ENCODE measurements at places on chromosomes 12 and 14.

DNA sequence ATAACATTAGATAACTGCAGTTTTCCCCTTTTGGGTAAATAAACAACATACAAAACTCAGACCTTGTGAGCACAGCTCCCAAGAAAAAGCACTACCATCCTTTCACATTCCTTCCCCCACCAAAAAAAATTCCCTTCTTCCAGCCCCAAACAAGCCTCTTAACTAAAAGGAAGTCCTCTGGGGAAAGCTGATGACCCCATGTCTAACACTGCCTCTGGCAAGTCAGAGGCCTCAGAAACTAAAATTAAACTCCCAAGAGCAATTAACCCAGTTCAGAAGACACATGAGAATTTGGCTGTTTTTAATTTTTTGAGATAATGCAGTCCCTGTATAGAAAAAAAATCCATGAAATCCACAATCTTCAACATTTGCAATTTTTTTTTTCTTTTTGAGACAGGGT, 127.7 kb downstream of the SPTSSA start:
- no peak for DNase-seq

DNA sequence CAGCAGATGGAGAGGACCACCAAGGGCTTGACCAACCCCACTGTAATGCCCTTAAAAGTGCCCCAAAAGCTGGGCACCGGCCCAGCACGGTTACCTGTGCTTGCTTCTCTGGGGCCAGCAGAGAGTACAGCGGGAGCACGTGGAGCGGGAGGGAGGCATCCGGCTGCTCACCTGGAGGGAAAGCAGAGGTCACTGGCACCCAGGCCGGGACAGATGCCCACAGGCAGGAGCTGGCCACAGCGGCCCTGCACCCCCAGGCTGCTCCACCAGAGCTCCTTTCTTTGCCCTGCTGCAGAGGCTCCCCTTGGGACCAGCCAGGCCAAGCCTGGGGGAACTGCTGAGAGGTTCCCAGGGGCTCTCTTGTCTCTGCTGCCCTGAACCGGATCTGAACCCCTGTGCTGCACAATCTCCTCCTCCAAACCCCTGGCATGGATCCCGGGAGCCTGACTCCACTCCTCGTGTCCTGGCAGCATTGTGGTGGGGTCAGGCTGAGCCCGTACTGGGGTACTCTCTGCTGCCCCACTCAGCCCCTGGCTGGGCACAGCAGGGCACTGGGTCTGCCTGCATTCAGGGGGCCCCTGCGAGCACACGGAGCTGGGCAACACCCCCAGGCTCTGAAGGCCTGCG, 24.0 kb downstream of the DHX37 start:
- DNase-seq, result no peak

GRCh38 chr14:35366056-35366451, 38.5 kb downstream of the NFKBIA start:
- no peak for DNase-seq

DNA sequence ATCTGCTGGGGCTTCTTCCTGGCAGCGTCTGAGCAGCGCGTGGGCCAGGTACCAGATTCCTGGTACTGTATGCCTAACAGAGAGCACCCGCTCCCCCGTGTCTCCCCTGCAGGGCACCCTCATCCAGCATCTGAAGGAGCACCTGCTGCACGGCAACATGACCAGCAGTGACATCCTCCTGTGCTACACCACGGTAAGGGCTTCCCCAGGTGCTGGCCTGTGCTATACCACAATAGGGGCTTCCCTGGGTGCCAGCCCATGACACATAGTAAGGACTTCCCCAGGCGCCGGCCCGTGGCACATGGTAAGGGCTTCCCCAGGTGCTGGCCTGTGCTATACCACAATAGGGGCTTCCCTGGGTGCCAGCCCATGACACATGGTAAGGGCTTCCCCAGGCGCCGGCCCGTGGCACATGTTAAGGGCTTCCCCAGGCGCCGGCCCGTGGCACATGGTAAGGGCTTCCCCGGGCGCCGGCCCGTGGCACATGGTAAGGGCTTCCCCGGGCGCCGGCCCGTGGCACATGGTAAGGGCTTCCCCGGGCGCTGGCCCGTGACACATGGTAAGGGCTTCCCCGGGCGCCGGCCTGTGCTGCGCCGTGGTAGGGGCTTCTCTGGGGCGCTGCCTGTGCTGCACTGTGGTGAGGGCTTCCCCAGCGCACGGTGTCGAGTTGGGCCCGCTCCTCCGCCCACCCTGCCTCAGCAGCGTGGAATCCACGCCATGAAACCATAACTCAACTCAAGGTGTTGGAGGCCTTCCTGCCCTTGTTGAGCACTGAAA, 49.3 kb downstream of the AACS start:
- no peak for DNase-seq

- no peak for DNase-seq
These were observed 285.8 kb downstream of the NRXN3 start for GRCh38 chr14:78455896-78456435.

DNA sequence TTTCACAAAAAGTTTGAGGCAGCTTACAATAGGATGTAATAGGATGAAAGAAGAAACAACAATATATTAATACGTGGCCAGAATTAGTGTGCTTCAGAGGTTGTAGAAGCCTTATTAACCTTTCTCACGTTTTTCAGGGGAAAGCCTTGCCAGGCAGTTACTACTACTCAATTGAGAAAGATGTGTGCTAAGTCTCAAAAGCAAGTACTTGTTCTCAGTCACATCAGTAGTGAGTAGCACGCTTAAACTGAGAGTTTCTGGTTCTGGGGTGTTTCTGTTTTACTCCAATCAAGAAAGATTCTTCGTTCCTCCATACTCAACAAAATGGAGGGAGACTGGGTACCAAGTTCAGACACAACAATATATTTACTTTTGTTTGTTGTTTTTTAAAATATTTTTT, 38.7 kb downstream of the KLC1 start:
- DNase-seq, result no peak

GRCh38 chr14:47442211-47442610, 233.2 kb downstream of the MDGA2 start:
- DNase-seq, result no peak

GRCh38 chr14:52089218-52089617, 20.4 kb upstream of the NID2 start:
- no peak for DNase-seq

DNA sequence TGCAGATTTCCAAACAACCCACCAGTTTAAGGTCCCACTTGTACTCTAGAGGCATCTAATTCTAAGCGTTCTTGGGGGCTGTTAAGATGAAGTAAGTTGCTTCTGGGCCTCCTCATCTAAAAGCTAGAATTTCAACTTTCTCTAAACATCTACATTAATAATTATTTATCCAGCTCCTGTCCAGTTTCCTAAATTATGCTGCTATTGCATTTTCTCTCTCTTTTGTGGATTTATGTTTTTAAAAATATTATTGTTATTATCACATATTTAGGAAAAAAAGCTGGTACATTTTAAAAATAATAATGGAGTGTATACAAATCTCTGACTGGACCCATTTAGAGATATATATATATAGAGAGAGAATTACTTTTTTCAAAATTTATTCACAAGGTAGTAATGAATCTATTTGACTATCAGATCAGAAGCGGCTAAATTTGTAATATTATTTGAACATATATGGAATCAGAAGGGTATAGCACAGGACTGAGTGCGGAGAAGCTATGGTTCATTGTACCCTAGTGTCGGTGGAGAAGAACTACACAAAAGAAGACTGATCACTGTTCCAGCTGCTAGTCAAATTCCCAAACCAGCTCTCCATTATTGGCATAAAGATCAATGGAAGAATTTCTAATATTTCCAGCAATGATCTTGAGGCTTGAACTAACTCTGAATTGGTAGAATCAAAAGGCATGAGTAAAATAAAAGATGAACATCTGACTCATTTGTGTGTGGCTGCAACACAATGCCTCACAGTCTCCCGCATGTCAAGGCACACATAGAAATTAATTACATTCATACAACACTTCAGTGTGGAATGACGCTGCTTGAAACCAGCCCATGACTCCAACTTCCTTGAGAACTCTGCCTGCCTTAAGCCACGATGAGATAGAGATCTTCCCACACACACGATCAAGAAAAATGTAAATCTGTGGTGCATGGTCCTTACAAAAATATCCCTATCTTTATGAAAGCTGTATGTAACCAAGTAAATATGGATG, 433.4 kb upstream of the OR4E1 start:
- DNase-seq, result no peak

DNA sequence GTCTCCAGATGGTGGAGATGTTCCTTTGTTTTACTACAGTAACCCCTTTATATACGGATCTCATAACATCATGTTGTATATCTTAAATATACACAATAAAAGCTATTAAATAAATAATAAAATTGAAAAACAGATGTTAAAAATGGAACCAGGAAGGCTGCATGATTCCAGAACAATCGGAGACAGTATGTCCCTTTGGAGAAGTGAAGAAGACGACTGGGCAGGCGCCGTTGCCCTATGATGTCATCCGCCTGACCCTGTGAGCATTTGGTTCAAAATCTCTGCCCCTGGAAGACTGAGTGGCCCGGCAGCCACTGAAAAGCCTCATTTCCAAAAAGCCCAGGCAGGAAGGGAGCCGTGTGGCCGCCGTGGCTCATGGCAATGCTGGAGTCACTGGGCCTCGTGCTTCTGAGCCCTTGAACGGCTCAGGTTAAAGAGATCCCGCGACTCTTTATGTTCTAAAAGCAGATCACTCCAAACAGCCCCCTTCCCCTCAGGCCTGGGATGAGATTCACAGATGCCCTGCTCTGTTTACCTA, 30.8 kb downstream of the RIMBP2 start:
- no peak for DNase-seq

DNA sequence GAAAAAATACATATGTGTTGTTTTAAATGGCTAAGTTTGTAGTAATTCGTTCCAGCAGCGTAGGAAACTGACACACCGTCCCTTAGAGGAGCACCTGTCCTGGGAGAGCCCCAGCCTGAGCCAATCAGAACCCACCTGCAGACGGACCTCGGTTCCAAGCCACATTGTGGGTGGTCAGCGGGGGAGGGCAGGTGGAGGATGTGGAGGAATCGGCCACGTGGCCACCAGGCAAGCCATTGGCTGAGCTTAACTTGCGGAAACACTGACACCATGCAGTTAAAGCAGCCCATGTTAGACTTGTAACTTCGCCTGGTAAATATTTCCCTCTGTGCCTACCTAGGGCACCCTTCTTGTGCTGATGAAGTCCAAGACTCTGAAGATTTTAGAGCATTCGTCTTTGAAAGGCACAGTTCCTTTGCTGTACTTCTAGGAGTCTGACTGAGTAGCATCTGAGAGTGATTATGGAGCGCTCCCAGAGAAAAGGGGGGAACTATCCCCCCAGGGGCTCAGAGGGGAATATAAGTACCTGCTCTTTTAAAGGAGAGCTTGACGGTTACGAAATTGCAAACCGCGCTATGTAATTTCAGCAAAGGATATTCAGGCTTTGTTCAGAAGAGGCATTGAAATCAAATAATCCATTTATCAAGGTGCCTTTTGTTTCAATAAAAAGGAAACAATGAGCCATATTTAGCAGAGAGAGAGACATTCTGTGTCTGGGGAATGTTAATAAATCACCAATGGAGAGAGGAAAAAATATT, 135.7 kb downstream of the TMEM132C start:
- DNase-seq, result no peak

GRCh38 chr12:48816143-48816854, 2.0 kb upstream of the CACNB3 start:
- DNase-seq, result peak; percentile 26

DNA sequence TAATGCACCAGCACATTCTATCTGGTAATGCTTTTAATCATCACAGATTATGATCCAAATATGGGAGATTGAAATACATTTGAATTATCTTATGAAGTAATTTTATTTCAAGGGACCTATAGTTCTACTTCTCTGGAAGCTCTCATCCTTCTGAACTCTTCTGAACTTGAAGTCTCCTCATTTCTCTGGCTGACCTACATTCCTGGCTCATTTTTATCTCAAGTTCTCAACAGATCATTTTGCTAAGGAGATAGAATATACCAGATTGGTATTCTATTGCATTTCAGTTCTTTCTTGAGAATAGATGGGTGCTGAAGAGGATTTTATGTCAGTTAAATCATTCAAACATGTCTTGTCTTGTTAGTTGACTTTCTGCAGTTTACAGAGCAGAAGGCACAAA, 7.9 kb downstream of the HMGA2 start:
- DNase-seq, result no peak

DNA sequence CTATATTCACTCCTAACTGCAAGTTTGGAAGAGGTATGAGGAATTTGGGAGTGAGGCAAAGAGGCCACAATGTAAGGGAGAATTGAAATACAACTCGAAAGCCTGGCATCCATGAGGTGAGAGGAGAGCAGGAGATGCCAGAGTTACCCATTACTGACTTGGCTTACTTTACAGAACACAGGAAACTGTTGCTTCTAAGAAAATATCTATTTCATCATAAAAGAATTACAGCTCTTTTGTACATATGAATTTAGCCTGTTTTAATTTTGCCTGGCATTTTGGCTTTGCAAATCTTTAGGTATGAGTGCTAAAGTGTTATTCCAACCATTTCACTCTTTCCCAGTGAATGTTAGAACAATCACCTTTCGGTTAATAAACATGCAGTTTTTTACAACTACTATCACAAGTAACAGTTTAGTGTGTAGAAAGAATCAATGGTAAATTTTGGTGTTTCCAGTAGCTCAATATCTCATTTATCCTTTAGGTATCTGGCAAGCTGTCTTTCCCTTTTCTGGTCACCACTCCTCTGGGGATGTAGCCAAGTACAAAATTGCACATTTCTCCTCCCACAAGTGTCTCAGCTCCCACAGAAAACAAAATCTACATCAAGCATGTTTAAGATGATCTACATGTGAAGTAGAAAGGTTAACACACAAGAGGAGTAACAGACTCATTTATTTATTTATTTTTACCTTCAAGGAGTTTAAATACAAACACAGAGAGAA, 196.6 kb upstream of the DCN start:
- no peak for DNase-seq

DNA sequence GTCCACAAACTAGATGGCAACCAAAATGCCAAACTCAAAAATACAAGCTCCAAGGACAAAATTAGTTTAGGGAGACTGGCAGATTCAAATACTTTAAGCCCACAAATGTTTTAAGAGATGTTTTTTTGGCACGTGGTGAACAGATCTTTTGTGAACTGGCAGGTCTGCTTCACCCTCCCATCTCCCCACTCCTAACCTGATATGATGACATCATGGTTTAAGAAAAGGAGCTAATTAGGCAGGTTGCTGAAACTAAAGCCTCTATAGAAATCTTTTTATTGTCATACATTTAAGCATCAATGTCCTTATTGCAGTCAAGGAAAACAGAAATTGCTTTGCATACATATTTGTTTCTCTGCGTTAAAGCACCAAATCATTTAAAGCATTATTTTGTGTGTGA, 5.8 kb downstream of the LRIG3 start:
- DNase-seq, result no peak
